ENCODE measurements at places on chromosomes 6 and 20. TPM values are rescaled to one million over a fixed set of nuclear protein-coding genes. Genes with fewer than 3 reads are reported as not detected.

Gene ID1
- total RNA-seq = 2.0 TPM

Gene SDC4
- not detected for total RNA-seq

Gene CARMIL1
- 40.1 TPM for total RNA-seq

Gene PRPH2
- total RNA-seq = not detected

Gene GMPR
- total RNA-seq = not detected

Gene SMIM26
- 71.2 TPM for total RNA-seq

Gene NRN1
- total RNA-seq = 24.8 TPM

Gene C6orf118
- total RNA-seq = not detected

Gene EYA4
- not detected for total RNA-seq

Gene LZTS3
- total RNA-seq = 4.2 TPM

Gene ANKRD66
- total RNA-seq = not detected

Gene PLCB1
- 17.0 TPM for total RNA-seq

Gene KCNS1
- not detected for total RNA-seq

Gene RAET1G
- total RNA-seq = not detected

Gene CST7
- not detected for total RNA-seq

Gene BPI
- not detected for total RNA-seq

Gene SEMG1
- not detected for total RNA-seq

Gene PLTP
- 12.7 TPM for total RNA-seq

Gene HLA-DRA
- 585 TPM for total RNA-seq

Gene SIRPB2
- not detected for total RNA-seq

Gene NPBWR2
- not detected for total RNA-seq

Gene CST4
- total RNA-seq = not detected

Gene FAM110A
- total RNA-seq = 36.4 TPM

Gene LY6G5C
- 2.5 TPM for total RNA-seq

Gene APOBEC2
- not detected for total RNA-seq

Gene EPPIN
- total RNA-seq = not detected

Gene ZNF337
- 15.1 TPM for total RNA-seq

Gene SIRT5
- total RNA-seq = 23.6 TPM

Gene HLA-DQB1
- total RNA-seq = 16.5 TPM

Gene LY6G6F
- not detected for total RNA-seq

Gene TSBP1
- total RNA-seq = not detected

Gene GRIK2
- total RNA-seq = not detected

Gene SLA2
- total RNA-seq = 5.0 TPM

Gene PHACTR2
- 5.4 TPM for total RNA-seq

Gene FAM83C
- not detected for total RNA-seq

Gene FLRT3
- total RNA-seq = not detected

Gene DTNBP1
- total RNA-seq = 24.0 TPM
